Neural crest cell (in vitro differentiated cells): ENCODE measurements at places on chromosomes 7 and 10.

DNA sequence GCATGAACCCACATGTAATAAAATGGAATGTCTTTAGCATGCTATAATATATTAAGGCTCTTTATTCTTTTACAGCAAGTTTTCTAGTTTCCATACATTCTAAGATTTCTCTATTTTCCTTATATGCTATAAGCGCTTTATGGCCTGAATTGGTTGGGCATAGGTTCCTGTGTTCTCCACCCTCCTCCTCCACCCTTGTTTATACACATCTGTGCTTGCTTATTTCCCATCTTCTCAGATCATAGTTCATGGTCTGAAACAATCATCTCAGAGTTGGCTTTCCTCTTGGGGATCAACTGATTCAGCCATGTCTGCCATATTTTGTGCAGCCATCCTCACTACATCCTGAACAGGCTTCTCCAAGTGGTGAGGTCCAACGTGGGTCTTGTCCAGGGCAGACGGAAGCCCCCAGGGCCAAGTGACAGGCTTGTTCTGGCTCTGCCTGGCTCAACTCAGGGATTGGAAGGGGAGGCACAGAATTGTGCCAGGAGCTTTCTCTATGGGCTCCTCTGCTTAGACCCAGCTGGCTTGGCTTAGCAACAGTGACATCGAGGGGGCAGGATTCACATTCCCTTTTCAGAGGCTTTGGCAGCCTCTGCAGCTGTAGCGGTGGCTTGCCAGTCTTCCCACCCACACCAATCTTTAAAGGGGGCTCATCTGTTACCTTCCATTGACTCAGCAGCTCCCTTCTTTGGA is 327.3 kb downstream of the PTEN start:
- no peak for DNase-seq

DNA sequence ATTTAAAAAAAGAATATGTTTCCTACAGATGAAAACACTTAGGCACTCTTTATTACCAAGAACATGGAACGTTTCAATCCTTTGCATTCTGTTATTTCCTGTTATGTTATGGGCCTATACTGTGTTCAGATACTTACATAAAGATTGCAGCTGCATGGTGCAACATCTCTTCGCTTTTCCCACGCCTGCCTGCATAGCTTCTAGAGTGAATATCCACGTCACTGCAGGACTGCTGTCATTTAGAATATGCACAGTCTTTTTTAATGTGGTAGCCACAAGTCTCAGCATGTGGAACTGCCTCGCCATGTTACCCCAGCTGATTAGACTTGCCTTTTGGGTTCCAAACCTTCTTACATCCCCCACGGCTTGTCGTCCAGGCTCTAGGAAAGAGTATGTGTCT is 69.6 kb upstream of the GATA3 start:
- no peak for DNase-seq

GRCh38 chr10:71627956-71628355 is 91.6 kb downstream of the C10orf105 start:
- DNase-seq, result no peak

GRCh38 chr7:103446049-103446520 is at the start of gene SLC26A5:
Gene SLC26A5 (minus strand): TSS chr7:103446207. CDS start chr7:103421514, 24,693 bp downstream.
- DNase-seq, result peak; percentile 2

- no peak for DNase-seq
Measured at GRCh38 chr10:22183771-22184461, 33.9 kb downstream of the EBLN1 start.

- no peak for DNase-seq
Measured at GRCh38 chr10:118827466-118828155, 72.8 kb upstream of the CACUL1 start.

- no peak for DNase-seq
Measured at GRCh38 chr10:2628705-2629104, 438.6 kb upstream of the PFKP start.
